ENCODE measurements at places on chromosomes 16 and 17. TPM values are rescaled to one million over a fixed set of nuclear protein-coding genes. Genes with fewer than 3 reads are reported as not detected.

The CEP295NL gene
- total RNA-seq, result 1.7 TPM

The PLXDC1 gene
- 7.9 TPM for total RNA-seq

The GRIN2C gene
- total RNA-seq, result 0.98 TPM

The KCNJ16 gene
- total RNA-seq, result 5.2 TPM

The PIGS gene
- 17.2 TPM for total RNA-seq

The CCDC78 gene
- 2.5 TPM for total RNA-seq

The CSH2 gene
- total RNA-seq, result not detected

The CLEC18A gene
- 0.74 TPM for total RNA-seq

The KLHL10 gene
- 0.25 TPM for total RNA-seq

The MC1R gene
- total RNA-seq, result 2.7 TPM

The GPR179 gene
- total RNA-seq, result 0.74 TPM

The MRPL12 gene
- total RNA-seq, result 4.9 TPM

The XPO6 gene
- 71.5 TPM for total RNA-seq

The SHCBP1 gene
- total RNA-seq, result 3.7 TPM

The KRTAP2-2 gene
- total RNA-seq, result not detected

The ELP5 gene
- 22.1 TPM for total RNA-seq

The BMERB1 gene
- total RNA-seq, result 83.6 TPM

The RBFOX1 gene
- 68.8 TPM for total RNA-seq

The CFAP20 gene
- 67.6 TPM for total RNA-seq

The NPIPB8 gene
- 0.25 TPM for total RNA-seq

The PTGES3L gene
- total RNA-seq, result 1.5 TPM

The PYDC1 gene
- total RNA-seq, result 0.49 TPM

The TEKT1 gene
- 2.0 TPM for total RNA-seq

The KRT13 gene
- total RNA-seq, result not detected

The MLLT6 gene
- 20.4 TPM for total RNA-seq

The ABCA3 gene
- 47.2 TPM for total RNA-seq

The ABI3 gene
- total RNA-seq, result 0.25 TPM

The KRTAP3-2 gene
- total RNA-seq, result not detected

The OR3A2 gene
- total RNA-seq, result 0.49 TPM

The CCL1 gene
- total RNA-seq, result not detected

The ABCC12 gene
- total RNA-seq, result 0.25 TPM

The KCNJ18 gene
- not detected for total RNA-seq

The TOP3A gene
- total RNA-seq, result 28.0 TPM

The METTL9 gene
- total RNA-seq, result 222 TPM

The TBC1D3K gene
- not detected for total RNA-seq

The ZNF18 gene
- total RNA-seq, result 11.1 TPM

The CIBAR2 gene
- total RNA-seq, result 0.49 TPM

The THUMPD1 gene
- 60.0 TPM for total RNA-seq

The EXOC3L1 gene
- 1.5 TPM for total RNA-seq

The CTNS gene
- total RNA-seq, result 12.8 TPM

The TMEM92 gene
- total RNA-seq, result not detected

The DNASE1L2 gene
- 1.5 TPM for total RNA-seq

The TMC8 gene
- total RNA-seq, result 0.49 TPM

The ABR gene
- total RNA-seq, result 117 TPM

The CD68 gene
- total RNA-seq, result 0.25 TPM

The IL17C gene
- not detected for total RNA-seq

The SLC5A11 gene
- total RNA-seq, result not detected

The DRC7 gene
- total RNA-seq, result 0.74 TPM

The KRT20 gene
- total RNA-seq, result 0.25 TPM

The FOXF1 gene
- total RNA-seq, result 0.49 TPM

The CMC2 gene
- 36.1 TPM for total RNA-seq

The CD300LB gene
- total RNA-seq, result under 0.01 TPM

The SNAI3 gene
- under 0.01 TPM for total RNA-seq

The CACNG5 gene
- total RNA-seq, result 0.98 TPM

The PIGQ gene
- 22.1 TPM for total RNA-seq
